ENCODE measurements at places on chromosomes 3 and 15.
A peak's percentile ranks its signal among the peaks of the same experiment; 100 is the strongest.

DNA sequence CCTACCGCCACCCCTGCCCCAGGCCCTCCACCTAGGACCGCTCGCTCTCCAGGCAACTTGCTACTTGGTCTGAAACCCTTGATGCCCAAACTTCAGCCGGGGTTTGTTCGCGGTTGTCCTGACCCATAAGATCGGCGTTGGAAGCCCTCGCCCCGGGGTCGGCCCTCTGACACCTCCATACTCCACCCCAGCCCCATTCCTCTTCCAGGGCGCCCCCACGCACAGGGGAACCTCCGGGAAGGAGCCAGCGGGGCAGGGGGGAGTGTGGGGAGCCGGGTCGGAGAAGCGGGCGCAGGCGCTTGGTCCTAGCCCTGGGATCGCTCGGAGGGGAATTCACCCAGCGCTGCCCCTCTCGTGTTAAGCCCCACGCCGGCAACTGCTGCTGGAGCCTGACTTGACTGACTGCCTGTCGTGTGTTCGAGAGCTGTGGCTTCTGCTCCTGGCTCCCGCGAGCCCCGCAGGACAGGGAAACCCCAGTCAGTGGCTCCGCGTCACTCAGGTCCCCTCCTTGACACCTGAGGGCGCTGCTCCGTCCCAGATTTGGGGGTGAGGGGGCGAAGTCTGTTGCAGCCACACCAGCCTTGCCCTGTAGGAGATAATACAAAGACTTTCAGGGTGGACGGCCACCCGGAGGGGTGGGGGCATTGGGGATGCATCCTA, 675 bp downstream of the RYR3 start:
- DNase-seq, result no peak

DNA sequence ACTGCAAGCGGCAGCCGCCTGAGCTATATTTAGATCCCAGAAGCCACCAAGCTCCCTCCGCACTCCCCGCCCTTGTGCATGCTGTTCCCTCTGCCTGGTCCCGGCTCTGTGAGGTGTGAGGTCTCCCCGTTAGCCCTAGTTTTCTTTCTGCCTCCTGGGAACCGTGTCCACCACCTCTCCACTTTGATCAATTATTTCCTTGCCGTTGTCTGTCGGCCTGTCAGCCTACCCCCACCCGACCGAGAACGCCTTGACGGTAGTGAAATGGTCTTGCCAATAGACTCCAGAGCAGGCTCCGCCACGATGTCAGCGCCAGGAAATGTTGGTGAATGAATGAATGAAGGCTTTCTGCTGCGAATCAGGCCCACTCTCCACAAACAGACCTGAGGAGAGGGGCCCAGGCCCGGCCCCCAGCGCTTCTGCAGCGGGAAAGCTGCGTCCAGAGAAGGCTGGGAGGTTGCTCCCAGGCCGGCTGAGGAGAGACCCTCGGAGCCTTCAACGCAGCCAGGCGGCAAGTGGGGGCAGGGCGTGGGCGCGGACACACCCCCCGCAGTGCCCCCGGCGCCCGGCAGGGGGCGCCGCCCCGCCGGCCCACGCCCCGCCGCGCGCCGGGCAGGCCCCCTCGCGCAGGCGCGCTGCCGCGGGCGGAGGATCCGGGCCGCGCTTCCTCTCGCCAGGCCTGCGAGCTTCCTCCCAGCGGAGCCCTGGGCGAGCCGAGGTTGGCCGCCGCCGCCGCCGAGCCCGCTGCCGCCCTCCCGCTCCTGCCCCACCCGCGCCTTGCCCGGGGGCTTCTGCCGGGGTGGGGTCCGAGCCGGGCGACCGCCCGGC, at the start of gene CSK:
Gene CSK, plus strand, starts transcription at position 650 of the 828 bp plus-strand sequence. CDS start 16,218 bp downstream, outside the sequence.
- DNase-seq, result peak; percentile 85

DNA sequence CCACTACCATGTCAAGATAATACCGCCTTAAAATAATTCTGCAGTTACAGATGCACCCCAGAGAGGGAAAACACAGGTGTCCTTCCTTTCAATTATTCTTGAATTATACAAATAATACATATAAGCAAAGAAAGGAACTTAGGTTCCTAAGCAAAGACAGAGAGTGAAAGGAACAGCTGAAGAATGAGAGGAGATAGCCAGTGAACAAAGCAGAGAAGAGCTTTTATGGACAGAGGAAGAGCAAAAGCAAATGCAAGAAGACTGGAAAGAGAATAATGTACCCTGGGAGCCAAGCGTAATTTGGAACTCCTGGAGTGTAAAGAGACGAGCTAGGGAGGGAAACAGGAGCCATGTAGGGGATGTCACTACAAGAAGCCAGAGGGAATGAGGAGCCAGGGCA, 21.7 kb downstream of the GPR176 start:
- no peak for DNase-seq

DNA sequence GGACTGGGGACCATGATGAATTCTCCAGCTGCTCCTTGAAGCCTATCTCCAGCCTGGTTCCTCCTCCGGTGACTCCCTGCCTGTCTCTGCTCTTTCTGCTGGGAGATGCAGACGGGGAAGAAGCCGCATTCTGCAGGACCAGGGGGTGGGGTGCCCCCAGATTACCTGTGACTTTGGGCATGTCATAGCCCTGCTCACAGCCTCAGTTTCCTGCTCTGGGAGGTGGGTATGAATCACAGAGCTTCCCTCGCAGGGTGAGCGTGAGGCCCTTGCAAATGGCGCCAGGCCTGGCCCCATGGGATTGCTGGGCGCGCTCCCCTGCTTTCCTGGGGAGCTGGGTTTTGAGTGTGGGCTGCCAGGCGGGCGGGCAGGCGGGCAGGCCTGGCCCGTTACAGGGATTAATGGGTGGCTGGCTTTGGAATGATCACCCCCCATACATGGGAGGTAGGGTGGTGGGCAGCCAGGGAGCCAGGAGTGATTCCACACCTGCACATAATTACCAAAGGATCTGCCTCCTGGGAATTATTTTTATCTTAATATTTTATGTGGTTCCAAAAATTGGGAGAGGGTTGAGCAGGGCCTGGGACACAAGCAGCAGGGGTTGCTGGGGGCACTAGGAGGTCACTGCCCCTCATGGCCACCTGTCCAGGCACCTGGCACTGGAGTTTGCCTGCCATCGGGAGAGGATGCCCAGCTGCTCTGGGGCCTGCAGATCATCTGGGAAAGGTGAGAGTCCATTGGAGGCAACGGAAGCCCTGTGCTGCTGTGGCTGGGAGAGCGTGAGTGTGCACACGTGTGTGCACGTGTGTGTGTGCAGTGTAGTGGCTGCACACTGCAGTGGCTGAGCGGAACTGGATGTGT, 106.8 kb downstream of the WNT7A start:
- no peak for DNase-seq

DNA sequence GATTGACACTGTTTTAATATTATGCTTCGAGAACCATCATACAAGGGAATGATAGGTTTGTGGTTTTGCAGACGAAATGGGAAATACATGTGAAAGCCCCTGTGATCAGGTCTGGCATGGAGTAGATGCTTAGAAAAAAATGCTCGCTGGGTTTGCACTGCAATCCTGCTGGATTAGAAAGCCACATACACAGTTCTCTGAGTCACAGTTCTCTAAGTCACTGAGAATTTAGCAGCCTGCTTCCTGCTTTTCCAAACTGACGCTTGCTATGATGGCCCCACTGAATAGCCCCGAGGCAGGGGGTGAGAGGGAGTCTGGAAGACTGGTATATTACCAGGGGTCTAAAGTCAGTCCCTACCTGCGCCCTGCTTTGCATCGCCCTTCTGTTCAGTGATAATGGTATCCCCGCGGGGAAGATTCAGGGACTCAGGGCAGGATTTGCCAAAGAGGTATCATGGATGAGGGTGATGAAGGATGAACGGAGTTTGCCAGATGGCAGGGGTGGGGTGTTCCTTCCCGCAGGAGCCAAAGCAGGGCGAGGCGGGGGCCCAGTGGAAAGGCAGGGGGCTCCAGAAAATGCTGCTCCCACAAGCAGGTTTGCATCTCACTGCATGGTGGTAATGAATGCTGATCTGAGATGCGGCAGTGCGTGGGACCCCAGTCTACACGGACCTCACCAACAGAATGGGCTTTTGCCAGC, 82.3 kb downstream of the IQSEC1 start:
- DNase-seq, result no peak

GRCh38 chr15:77817434-77817833, 184.7 kb upstream of the LINGO1 start:
- DNase-seq, result no peak

DNA sequence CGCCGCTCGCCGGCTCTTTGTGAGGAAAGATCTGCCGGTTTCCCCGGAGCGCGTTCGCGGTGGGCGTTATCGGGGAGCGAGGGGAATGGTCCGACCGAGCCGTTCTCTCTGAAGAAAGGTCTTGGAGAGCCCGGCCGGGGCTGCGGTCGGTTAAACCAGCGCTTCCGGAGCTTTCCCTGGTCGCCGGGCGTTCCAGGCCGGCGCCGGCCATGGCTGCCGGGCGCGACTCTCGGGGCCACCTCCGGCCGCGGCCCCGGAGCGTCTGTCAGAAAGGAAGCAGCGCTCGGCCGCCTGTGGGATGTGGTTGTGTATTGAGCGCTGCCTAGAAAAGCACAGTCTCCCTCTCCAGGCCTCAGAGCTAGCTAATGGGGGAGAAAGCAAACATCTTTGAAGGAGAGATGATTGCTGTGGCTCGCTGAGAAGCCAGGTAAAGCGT, 731 bp downstream of the FYTTD1 start:
- no peak for DNase-seq

DNA sequence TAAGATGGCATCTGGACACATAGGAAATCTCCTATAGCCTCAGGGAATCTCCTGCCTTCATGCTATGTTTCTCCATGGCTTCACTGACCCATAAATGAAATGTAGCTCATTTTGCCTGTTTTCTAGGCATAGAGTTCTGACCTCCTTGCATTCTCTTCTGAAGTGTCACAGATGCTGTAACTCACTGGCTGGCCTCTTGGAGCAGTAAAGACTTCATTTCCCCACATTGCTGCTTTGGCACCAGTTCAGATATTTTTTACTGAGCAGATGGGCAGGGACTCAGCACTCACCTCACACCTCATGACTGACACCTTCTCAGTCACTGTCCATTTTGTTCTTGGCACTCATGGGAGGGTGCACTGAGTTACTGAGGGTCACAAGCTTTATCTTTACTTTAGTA, 286.7 kb upstream of the TGFBR2 start:
- DNase-seq, result peak; percentile 32

DNA sequence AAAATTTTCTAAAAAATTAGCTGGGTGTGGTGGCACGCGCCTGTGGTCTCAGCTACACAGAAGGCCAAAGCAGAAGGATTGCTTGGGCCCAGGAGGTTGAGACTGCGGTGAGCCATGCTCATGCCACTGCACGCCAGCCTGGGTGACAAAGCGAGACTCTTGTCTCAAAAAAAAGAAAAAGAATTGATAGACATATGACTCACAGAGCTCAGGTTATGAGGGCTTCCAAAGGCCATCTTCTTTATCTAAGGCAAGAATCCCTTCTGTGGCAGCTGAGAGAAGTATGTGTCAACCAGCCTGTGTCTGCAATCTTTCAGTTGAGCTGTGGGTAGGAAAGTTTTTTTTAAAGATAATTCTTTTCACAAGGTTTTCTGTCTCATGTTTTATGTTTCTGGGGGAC, 53.9 kb downstream of the MRPS25 start:
- no peak for DNase-seq

DNA sequence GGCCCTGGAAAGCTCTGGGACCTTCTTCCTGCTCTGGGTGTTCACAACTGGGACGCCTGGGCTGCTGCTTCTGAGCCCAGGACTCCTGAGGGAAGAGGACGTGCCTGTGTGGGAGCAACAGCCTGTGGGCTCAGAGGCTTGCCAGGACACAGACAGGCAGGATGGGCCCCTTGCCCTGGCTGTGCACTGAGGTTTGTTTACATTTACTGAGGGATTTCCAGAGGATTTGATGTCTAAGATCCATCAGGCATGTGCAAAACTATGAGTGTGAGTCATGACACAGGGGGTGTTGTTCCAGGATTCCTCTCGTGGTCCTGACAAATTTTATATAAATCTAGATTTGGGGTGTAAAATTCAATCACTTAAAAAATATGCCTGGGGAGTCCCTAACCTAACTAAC, 10.6 kb downstream of the CCR9 start:
- DNase-seq, result peak; percentile 29

GRCh38 chr3:22322861-22323260, 571.9 kb upstream of the ZNF385D start:
- no peak for DNase-seq

DNA sequence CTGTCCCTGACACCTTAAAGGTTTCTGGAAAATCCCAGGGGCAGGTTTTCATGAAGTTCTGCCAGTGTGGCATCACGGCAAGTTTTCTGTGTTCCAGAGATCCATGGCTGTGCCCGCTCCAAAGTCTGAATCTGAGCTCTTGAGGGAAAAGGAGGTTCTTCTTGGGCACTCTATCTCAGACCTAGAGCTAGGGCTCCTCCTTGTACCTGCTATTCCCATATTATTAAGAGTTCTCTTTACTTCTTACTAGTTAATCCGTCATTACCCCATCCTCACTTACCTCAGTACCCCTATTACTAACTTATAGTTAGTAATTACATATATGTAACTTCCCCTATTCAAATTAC, 5.9 kb upstream of the TRA2B start:
- no peak for DNase-seq

GRCh38 chr15:87781959-87782625, 474.4 kb downstream of the NTRK3 start:
- no peak for DNase-seq

GRCh38 chr15:65980824-65981456, 111.6 kb downstream of the RAB11A start:
- DNase-seq, result peak; percentile 80

- no peak for DNase-seq
Measured at GRCh38 chr15:75753145-75753544, 40.5 kb upstream of the CSPG4 start.

DNA sequence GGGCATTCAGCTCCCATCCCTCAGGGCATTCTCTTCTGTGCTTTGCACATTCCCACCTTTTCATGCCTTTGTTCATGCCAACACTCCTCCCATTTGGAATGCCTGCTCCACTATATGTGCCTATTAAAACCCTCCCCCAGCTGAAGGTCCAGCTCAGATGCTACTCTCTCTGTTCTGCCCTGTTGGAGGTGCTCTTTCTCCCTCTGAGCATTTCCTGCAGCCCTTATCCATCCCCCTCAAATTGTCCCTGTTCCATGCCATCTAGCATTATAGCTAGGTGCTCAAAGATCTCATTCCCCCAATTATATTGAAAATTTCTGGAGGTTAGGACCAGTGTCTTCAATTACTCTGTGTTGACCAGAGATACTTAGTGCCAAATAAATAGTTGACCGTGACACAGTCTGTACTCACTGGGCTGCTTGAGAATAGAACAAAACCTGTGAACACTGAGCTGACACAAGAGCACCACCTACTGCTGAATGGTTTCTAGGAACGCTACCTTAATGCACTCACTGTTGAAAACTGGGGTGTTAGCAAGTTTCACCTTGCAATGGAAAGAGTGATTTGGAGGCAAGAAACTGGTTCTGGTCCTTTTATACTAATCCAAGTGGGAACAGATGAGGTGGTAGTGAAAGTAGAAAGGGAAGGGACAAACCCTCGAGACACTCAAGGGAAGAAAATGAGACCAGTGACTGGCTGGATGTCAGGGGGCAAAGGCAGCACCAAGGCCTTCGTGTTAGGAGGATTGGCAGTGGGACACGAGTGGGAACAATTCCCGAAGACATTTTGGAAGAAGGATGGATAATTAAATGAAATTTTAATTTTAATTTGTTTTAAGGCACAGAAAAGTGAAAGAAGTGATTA, 289.8 kb upstream of the ROPN1 start:
- peak; percentile 60 for DNase-seq

GRCh38 chr3:138806376-138807080, 28.2 kb downstream of the PIK3CB start:
- DNase-seq, result no peak

- DNase-seq, result no peak
Measured at GRCh38 chr3:46856576-46857471, 6.4 kb downstream of the MYL3 start.

All from HTR-8/SVneo (cell line).